ENCODE measurements at places on chromosomes 16 and 17.

GRCh38 chr17:72416905-72417304, 296.1 kb downstream of the SOX9 start:
- DNase-seq: no peak

GRCh38 chr17:18314059-18314730, 599 bp downstream of the TOP3A start:
- no peak for DNase-seq

DNA sequence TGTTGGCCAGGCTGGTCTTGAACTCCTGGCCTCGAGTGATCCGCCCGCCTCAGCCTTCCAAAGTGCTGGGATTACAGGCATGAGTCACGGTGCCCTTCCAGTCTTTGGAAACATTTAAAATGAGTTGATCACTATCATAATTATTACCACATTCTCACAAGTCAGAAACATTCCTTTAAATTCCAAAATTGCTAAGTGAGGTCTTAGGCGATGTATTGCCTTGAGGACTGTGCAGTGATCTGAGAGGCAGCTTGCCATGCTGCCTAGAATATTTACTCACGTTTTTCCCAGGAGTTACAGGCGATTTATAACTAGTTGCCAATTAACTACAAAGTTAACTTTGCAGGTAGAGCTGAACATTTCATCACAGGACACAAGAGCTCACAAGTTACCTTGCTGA, 5.7 kb upstream of the ATXN1L start:
- no peak for DNase-seq

- DNase-seq: no peak
Measured at GRCh38 chr16:85416228-85417109, 196.7 kb upstream of the GSE1 start.

DNA sequence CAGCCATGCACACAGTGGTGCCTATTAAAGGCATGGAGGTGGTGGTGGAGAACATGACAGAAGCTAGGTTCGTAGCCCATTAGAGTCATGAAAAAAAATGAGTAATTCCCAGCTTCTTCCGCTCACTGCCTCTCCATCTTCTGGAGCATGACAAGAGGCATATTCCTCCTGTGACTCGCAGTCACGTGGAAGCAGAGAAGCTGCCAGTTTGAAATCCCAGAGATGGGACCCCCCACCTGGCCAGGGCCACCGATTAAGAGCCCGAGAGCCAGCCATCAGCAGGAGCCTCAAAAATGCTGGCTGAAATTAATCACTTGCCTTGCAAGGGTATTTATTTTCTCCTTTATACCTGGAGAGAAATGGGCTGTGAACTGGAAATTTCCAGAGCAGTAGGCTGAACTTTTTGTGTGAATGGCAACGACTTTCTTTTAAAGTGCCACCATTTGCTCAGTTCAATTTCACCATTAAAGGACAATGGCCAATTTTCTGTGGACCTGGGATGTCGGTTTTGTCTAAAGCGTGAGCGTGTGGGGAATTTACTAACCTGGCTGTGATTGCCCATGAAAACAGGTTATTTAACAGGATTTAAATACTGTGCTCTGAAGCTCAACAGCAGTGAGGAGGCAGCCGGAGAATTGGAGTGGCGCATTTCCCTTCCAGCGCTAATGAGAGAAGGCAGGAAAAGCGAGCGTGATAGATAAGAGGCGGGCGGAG, 189.7 kb upstream of the SDK2 start:
- DNase-seq: no peak

- DNase-seq: no peak
Measured at GRCh38 chr17:47638903-47639302, 10.8 kb upstream of the KPNB1 start.

DNA sequence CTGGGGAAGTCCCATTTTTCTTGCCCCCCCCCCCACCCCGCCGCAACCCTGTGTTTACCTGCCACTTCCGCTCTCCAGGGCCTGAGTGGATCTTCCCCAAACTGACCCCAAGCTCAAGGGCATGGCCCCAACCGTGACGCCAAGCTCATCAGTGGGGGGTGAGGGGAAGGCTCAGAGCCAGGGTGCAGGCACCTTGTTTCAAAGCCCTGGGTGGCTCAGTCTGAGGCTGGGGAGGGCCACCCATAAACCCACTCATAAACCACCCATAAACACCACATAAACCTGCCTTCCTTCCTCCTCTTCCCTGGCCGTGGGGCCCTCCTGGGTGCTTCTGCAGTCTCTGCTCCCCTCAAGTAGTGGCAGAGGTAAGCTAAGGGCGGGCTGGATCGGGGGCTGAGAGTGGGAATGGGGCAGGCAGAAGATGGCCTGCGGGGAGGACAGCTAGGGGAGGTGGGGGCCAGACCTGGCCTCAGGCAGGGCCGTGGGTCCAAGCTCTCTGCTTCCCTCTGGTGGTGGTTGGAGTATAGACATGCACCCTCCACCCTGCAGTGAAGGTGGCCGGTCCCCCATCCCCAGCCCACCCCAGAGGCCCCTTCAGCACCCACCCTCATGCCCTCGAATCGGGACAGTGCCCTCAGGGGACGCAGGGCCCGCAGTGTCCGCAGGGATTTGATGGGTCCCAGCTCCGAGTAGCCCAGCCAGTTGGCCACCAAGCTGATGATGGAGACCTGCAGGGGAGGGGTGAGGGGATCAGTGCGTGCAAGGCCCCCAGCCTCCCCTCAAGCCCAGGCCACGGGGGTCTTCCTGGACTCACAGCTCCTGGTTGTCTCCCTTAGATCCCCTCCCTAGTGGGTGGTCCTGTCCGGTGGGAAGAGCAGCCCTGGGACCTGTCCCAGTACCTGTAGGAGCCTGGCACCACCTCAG, 14.6 kb upstream of the CD79B start:
- peak; percentile 14 for DNase-seq

- no peak for DNase-seq
Measured at GRCh38 chr16:70255574-70255973, 3.8 kb upstream of the EXOSC6 start.

- no peak for DNase-seq
Measured at GRCh38 chr16:18853694-18854093, 52.3 kb upstream of the ARL6IP1 start.

DNA sequence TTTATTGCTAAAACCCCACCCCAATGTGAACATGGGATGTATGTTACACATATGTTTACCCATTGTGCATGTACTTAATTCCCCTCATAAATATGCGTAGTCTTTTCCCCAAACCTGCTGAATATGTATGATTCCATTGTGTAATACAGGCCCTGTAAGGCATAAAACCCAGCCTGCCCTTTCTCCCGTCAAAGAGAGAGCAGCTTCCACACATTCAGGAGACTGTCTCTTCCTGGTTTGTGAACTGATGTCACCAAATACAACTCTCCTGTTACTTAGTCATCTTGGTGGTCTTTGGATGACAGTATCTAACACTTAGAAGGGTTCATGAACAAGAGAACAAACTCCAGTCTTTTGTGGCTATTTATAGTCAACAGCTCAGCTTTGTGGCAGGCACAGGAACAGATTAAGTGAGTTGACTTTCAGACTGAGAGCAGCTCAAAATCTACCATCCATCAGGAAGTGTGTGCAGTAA, 24.7 kb upstream of the TMC7 start:
- no peak for DNase-seq

DNA sequence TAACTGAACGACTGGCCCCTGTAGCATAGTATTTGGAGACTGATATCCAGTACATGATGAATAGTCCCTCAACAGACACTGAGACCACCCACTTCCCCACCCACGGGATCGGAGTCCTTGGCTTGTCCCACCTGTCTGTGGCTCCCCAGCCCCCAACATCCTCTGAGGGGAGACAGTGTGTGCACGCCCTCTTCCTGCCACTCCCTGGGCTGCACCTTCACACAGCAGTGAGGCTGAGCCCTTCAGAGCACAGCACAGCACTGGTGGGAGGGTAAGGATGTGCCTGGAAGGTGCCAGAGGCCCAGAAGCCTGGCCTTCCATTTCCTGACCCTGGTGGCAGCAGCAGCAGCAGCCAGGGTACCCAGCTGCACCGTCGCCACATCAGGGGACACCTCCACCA, 11.0 kb downstream of the DNASE1 start:
- DNase-seq: no peak

GRCh38 chr17:3678821-3679530, 10.4 kb downstream of the EMC6 start:
- no peak for DNase-seq

DNA sequence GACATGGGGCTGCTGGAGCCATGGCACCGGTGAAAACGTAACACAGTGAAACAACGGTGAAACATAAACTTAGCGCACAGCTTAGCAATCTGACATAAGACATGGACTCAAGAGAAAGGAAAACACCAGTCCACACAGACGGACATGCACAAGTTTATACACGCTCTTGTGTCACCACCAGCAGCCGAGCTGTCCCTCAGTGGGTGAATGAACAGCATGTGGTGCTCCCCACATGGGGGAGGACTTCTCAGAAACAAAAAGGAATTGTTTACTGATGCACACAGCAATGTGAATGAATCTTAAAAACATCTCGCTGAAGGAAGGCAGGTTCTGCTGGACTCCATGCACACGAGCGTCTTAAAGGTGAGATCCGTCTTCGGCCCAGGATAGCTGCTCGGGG, 34.2 kb downstream of the KLHDC4 start:
- DNase-seq: no peak

GRCh38 chr16:71855937-71856662, 10.3 kb downstream of the ATXN1L start:
- no peak for DNase-seq

DNA sequence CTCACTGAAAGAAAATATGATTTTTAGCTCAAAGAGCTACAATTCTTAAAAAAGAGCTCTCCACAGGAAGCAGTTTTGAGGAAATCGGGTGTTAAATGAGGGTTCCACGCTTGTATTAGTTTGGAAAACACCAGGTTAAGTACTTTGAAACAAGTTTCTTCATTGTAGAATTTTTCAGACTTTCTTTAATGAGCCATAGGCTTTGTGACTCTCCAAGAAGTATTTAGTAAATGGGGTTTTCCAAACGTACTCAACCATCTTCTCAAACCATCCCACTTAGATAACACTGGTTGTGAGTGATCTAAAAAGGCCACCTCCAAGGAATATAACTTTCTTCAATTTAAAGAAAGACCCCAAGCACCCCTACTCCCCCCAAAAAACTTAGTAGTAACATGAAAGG, 2.7 kb downstream of the ULK2 start:
- no peak for DNase-seq

- no peak for DNase-seq
Measured at GRCh38 chr17:39736319-39737165, 1.2 kb upstream of the GRB7 start.

GRCh38 chr17:7042501-7043181, 1.3 kb downstream of the SLC16A11 start:
- DNase-seq: no peak

DNA sequence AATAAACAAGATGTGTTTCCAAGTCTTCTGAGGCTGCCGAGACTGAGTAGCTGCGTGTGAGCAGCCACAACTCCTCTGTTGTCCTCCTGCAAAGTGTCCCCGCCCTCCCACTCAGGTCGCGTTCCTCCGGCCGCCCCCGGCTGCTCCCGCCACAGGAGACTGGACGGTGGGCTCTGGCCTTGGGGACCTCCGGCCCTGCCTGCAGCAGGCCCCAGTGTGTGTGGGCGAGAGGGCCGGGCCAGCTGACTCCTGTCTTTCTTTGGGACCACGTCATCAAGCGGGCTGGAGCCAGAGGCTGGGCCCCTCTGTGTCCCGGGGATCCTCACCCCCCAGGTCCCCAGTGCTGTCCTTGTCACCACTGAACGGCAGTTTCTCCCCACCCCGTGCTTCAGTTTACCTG, 175.3 kb downstream of the NPIPB11 start:
- DNase-seq: no peak

GRCh38 chr16:71373073-71373472, 14.6 kb downstream of the CALB2 start:
- no peak for DNase-seq

GRCh38 chr17:79812353-79813258, 15.7 kb upstream of the CBX8 start:
- no peak for DNase-seq

- no peak for DNase-seq
Measured at GRCh38 chr17:50532452-50533024, at the start of gene EPN3. EPN3 (plus strand) TSS chr17:50532735; CDS start chr17:50536557, 3,822 bp downstream.

DNA sequence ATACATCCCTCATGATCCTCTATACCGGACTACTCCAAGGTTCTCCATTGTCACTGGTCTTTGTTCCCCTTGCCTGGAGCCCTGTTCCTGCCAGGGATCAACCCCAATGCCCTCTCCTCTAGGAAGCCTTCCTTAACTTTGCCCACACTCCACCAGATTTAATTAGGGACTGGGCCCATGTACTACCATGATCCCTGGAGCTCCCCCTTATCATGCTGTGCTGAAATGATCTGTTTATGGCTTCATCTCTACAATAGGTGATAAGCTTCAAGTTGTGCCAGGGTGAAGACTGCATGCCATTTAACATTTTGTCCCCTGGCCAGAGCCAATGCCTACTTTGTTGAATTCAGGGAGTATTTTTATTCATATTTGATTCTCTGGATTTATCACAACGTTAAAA, 17.9 kb upstream of the IRX5 start:
- no peak for DNase-seq

GRCh38 chr16:57166451-57166850, 19.4 kb downstream of the PSME3IP1 start:
- no peak for DNase-seq

DNA sequence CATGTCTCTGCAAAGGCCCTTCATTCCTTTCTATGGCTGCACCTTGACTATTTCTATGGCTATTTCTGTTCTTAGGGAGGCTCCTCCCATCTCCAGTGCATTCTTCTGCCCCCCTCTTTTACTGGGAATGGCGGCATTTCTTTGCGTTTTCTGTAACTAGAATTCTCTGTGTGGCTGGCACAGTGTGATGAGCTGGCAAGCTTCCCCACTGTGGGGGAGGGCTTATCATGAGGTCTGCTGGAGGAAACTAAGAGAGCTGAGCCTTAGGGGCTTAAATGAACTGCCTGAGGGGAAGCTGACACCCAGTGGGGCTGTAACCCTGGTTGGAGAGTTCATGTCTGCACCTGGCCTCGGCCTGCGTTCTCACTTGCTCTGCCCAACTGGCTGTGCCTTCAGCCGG, 1.5 kb upstream of the CARD14 start:
- no peak for DNase-seq

- DNase-seq: no peak
Measured at GRCh38 chr16:64489449-64489848, 632.4 kb downstream of the CDH11 start.

GRCh38 chr17:66638707-66639479, 196.0 kb upstream of the CACNG5 start:
- DNase-seq: no peak

DNA sequence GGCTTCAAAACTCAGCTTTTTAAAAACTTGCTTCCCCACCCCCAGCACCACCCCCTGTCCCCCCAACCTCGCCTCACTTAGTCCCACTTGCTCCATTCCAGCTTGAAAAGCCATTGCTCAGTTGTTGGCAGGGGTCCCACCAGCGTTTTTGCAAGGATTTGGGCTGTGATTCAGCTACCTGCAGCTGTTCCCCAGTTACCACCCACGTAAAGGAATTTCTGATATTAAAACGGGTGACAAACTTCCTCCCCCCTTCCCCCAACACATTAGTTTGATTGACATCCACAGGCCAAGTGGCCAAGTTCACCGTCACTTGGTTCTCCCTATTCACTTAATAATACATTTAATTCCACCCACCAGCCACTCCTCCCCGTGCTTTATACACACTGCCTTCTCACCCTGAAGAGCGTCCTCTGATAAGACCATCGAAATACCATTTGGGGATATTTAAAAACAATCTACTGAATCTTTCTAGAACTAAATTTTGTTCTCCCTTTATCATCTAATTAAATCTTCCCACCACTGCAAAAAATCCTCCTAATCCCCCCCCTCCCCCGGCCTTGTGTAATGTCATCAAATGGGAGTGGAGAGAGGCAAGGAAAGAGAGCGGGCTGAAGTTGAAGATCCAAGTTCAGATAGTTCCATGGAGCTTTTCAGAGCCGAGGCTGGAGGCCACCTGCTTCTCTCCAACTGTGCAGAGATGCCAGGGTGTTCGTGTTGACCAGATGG, 55.1 kb downstream of the SOX9 start:
- DNase-seq: no peak

GRCh38 chr17:45253879-45254278, 8.0 kb downstream of the SPATA32 start:
- no peak for DNase-seq

Data from NCI-H774 (cell line).